ENCODE measurements at places on chromosomes 13 and 19.

DNA sequence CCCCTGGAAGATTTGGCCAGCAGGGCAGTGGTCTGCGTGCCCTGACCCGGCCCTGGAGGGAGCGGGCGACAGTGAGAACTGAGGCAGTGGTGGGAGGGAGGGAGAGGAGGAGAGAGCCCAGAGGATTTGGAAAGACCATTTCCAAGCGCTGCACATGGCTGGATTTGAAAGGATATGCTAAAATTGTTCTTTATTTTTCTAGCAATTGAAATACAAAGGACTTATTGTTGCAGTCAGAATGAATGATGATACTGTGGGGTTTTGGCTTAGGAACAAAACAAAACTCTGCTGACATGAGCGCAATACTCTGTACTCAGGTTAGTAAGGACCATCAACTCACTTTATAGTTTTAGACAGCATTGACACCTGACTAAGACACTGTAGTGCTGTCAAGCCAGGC, 69.5 kb downstream of the TNFRSF19 start:
- DNase-seq: no peak

- no peak for DNase-seq
Measured at GRCh38 chr13:23579896-23580683, 9.9 kb downstream of the TNFRSF19 start.

DNA sequence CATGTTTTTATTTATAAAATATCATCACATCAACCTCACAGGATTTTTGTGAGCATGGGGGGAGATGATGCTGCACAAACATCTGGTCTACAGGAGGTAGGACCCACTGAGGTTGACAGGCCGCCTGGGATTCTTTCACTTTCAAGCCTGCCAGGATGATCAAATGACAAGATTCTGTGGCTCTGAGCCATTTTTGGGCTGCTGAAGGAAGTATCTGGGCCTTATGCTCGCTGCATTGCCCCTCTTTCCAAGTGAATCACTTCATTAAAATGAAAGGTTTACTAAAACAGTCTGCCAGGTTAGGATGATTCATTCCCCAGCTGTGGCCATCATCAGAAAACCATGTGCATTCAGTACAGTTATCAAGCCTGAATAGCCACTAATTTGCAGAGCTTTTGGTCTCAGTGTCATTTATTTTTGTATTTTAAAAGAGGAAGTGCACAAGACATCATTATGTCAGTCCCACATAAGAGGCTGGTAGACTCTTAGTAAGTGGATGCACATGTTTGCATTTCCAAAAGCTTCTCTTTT, 34.4 kb downstream of the STARD13 start:
- DNase-seq: peak; percentile 55

- no peak for DNase-seq
Measured at GRCh38 chr13:76976490-76976889, 15.4 kb upstream of the CLN5 start.

DNA sequence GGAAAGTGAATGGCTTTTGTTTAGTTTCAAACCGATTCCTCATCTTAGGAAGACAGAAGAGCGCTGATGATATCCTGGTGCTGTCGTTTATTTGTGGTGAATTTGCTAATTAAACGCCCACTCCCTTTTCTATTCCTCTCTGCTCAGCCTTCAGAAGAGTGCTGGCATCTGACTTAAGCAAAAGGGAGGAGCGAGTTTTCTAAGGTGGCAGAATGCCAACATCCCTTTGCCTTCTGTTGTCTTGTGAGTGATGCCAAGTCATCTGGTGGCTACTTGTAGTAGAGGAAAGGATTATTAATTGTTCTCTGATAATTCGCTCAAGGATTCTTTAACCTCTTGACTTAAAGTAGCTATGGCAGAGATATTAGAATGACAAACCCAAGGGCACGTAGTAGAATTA, 68.1 kb downstream of the ERCC5 start:
- peak; percentile 3 for DNase-seq

- no peak for DNase-seq
Measured at GRCh38 chr19:46390121-46390858, 23.1 kb downstream of the CCDC8 start.

DNA sequence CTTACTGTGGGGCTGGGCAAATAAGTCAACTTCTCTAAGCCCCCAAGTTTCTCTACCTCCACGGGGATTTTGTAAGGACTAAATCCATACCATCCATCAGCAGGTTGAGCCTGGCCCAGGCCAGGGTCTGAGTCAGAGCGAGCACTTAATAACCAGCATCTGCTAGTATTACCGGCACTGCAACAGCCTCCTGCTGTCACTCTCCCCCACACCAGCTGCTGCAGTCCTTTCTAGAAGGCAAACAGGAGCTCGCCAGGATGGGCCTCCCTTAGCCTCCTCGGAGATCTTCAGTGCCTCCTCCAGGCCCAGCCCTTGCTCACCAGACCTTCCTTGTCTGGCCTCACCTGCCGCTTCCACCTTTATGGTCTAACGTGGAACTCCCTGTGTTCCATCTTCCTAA, 3.2 kb downstream of the NAPA start:
- no peak for DNase-seq

DNA sequence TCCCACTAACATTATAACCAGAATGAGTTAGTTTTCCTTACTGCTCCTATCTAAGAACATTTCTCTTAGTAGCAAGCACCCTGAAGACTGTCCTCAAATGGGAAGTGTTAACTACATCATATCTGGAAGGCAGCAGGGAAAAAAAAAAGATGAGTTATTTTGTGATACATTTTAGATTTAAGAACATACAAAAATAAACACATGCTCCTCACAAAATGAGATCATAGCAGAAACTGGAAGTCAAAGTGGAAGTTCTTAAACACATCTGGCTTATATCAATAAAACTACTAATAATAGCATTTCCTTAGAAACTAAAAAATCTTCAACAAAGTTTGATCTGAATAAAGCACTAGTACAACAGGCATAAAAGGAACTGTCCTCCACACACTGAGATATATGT, 70.4 kb downstream of the SLITRK6 start:
- no peak for DNase-seq

DNA sequence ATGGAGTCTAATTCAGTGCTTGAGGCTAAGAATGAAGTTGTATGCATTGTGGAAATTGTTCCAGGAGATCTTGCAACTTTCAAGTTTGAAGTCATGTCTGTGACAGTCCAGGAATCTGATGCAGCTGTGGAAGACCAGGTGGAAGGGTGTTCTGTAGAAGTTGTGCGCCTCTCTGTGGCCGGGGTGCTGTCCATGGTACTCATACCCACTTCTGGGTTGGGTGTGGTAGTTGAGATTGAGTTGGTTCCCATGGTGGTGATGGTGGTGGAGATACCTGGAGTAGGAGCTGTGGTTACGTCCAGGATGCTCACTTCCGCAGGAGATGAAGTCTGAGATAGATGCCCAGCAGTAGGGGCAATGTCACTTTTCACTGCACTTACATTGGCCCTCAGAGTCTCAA, 44.3 kb downstream of the MUC16 start:
- no peak for DNase-seq

DNA sequence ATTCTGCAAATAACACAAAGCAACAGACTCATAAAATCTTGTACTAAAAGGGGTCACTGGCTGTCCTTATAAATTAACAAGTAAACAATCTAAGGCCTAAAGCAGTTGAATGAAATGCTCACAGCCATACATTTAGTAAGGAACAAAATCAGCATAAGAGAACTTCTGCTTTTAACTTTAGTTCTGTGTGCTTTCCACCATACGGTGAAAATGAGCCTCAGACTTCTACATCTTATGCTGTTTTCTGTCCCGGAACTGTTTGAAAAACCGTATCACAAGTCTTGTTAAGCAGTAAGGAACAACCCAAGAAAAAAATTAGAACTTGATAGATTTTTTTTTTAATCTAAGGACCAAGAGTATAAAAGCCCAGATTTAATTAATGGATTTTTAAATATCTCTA, 549.1 kb upstream of the MIR17HG start:
- DNase-seq: peak; percentile 12

DNA sequence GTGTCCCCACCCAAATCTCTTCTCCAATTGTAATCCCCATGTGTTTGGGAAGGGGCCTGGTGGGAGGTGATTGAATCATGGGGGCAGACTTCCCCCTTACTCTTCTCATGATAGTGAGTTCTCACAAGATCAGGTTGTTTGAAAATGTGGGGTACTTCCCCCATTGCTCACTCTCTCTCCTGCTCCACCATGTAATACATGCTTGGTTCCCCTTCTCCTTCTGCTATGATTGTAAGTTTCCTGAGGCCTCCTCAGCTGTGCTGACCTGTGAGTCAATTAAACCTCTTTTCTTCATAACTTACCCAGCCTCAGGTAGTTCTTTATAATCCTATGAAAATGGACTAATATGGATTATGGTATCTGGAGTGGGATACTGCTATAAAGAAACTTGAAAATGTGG, 24.1 kb downstream of the ING1 start:
- DNase-seq: no peak

GRCh38 chr19:14703833-14704232, 14.0 kb downstream of the ZNF333 start:
- DNase-seq: no peak

GRCh38 chr19:14843578-14843977, 5.1 kb downstream of the OR7A10 start:
- no peak for DNase-seq

GRCh38 chr19:597406-598315, 8.0 kb downstream of the HCN2 start:
- no peak for DNase-seq

GRCh38 chr13:50613356-50613831, 230.1 kb downstream of the DLEU7 start:
- DNase-seq: no peak

- DNase-seq: no peak
Measured at GRCh38 chr13:49302817-49303216, 55.1 kb downstream of the CDADC1 start.

GRCh38 chr19:3898426-3898825, 17.9 kb downstream of the ATCAY start:
- DNase-seq: no peak

DNA sequence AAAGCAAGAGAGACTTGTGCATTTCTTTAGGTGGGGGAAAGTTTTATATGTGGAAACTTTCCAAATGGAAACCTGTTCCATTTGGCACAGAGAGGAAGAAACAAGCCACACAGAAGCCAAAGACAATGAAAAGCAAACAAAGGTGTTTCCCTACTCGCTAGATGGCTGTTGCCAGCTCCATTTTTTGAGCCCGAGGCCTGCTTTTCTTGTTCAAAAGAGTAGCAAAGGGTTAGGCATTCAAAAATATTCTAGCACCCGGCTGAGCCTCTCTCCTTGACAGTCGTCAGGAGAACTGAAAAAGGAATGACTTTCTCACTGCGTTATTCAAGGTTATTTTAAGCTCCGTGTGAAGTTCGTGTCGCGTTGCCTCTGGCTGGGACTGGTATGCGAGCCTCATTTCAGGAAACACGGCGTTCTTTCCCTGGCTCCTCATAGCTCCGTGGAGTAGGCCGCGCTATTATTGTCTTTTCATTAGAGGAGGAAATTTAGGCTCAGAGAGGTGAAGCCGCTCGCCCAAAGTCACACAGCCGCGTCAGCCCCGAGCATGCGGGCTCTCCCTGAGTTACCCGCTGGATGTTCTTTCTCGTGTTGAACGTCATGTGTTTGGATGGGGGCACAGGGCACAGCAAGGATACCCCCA, 7.6 kb downstream of the TRPM4 start:
- no peak for DNase-seq

DNA sequence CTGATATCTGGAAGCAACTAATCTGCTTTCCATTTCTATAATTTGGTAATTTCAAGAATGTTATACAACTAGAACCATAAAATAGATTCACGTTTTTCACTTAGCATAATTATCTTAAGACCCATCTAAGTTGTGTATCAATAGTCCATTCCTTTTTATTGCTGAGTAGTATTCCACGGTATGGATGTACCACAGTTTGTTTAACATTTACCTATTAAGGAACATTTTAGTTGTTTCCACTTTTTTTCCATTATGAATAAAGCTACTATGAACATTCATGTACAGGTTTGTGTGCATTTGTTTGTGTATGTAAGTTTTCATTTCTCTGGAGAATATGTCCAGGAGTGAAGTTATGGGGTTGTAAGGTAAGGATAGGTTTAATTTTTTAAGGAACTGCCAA, 18.3 kb upstream of the ZNF112 start:
- no peak for DNase-seq

DNA sequence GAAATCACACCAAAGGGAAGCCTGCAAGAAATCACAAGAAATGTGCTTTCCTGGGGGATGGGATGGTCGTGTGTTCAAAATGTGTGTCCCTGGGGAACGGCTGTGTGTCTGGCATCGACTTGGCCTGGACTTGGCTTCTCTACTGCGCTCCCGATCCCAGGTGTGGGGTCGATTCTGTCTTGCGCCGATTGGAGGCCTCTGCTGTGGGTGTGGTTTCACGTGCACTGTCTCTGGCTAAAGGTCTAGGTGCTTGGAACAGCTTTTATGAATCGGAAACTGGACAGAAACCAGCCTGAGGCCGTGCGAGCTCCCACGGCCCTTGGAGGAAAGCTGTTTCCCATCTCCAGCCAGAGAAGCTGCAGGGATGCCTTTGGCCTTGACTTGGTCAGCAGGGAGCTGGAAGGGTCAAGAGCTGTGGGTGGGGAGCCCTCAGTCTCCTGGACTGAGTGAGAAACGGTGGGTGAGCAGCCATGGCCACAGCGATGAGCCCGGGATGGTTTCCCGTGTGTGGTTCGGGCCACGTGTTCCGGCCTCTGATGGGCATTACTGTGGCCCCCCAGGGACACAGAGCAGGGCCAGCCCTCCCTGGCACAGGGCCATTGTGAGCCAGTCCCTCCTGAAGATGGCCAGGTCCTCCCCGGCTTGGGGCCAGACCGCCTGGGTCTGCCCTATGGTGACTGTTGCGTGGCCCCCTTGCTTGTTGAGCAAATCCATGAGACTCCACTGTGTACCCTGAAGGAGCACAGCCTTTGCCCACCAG, 29.7 kb downstream of the MCF2L start:
- DNase-seq: no peak

- DNase-seq: no peak
Measured at GRCh38 chr19:29364224-29364726, 151.3 kb upstream of the UQCRFS1 start.

DNA sequence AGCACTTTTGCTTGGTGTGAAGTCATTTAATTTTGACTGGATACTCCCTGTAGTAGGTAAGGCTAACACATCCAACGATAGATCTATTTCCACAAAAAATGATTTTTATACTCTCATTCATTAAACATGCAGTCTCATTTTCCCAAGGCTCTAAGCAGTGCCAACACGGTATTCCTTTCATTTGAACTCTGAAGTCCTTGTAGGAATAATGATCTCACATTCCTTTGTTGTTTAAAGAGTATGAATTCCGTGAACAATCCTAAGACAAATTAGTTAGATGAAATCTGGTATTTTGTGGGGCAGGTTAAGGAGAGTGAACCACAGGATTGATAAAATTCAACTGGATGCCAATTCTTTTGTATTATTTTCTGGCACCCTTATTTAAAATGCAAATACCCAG, 66.6 kb downstream of the LACC1 start:
- DNase-seq: no peak

Measured in suppressor macrophage treated with lipopolysaccharide for 4 hours (primary cell).